ENCODE measurements at places on chromosomes 13 and 19.
A peak's percentile ranks its signal among the peaks of the same experiment; 100 is the strongest.

GRCh38 chr19:2150794-2151338, 500 bp downstream of the AP3D1 start:
- no peaks in the 10 kb centered on the region for H3K27me3 ChIP-seq
- peaks cover 2% of the 10 kb centered on the region for H3K36me3 ChIP-seq
- no peak for DNase-seq
- H3K4me1 ChIP-seq = peaks cover 30% of the 10 kb centered on the region

- H3K36me3 ChIP-seq = no peaks in the 10 kb centered on the region
- no peak overlapping the region for H3K4me3 ChIP-seq
- no peaks in the 10 kb centered on the region for H3K27me3 ChIP-seq
- DNase-seq = peak; percentile 33
- H3K4me1 ChIP-seq = no peaks in the 10 kb centered on the region
- no peak overlapping the region for H3K27ac ChIP-seq
Observed at GRCh38 chr13:43905435-43906031, 25.8 kb downstream of the LACC1 start.

GRCh38 chr13:44697058-44697457, 120.9 kb upstream of the TSC22D1 start:
- DNase-seq = no peak
- no peak overlapping the region for H3K27ac ChIP-seq
- no peaks in the 10 kb centered on the region for H3K4me1 ChIP-seq
- no peaks in the 10 kb centered on the region for H3K27me3 ChIP-seq
- no peak overlapping the region for H3K4me3 ChIP-seq

DNA sequence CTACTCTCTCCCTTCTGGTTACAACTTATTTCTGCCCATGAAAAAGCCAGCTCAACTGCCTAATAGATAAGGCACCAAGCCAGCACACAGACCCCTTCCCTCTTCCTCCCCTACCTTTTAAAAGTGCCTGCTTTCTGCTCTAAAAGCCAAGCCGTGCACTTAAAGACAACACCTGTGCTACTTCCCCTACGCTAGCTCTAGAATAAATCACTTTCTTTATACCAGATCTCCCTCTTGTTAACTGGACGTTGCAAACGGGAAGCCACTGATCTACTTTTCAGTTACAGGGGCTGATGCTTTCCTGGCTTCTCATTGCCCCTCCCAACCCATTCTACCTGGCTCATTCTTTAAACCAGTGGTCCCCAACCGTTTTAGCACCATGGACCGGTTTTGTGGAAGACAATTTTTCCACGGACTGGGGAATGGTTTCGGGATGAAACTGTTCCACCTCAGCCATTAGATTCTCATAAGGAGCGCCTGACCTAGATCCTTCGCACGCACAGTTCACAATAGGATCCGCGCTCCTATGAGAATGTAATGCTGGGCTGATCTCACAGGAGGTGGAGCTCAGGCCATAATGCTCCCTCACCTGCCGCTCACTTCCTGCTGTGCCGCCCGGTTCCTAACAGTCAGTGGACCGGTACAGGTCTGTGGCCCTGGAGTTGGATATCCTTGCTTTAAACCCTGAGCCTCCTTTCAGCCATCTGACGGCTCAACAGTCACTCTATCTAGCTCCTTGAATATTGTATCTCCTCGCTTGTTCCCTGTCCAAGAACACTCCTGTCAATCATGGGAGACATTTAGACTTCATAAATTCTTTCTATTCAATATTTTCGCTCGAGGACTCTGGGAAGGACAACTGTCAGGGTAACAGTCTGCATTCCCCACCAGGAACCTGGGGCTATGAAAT, 841 bp upstream of the ZNF223 start:
- H3K27ac ChIP-seq = peak overlapping the region; percentile 53
- H3K4me3 ChIP-seq = peak overlapping the region; percentile 58
- DNase-seq = no peak
- H3K4me1 ChIP-seq = no peaks in the 10 kb centered on the region
